ENCODE measurements at places on chromosomes 11 and 22.

DNA sequence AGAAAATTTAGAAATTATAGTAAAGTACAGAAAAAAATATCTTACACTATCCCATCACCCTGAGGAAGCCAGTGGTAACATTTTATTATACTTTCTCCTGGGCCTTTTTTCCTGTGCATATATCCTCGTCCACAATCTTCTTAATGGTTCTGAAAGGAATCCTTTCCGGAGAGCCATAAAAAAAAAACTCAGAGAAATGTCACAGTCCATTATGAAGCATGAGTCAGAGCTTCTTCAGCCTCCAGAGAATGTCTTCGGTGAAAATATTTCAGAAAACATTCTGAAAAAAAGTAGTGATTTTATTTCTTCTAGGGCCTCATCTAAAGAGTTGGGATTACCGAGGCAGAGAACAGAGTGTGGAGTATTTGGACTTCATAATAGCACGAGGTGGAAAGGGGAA, 163.4 kb downstream of the INSC start:
- no peak for DNase-seq

DNA sequence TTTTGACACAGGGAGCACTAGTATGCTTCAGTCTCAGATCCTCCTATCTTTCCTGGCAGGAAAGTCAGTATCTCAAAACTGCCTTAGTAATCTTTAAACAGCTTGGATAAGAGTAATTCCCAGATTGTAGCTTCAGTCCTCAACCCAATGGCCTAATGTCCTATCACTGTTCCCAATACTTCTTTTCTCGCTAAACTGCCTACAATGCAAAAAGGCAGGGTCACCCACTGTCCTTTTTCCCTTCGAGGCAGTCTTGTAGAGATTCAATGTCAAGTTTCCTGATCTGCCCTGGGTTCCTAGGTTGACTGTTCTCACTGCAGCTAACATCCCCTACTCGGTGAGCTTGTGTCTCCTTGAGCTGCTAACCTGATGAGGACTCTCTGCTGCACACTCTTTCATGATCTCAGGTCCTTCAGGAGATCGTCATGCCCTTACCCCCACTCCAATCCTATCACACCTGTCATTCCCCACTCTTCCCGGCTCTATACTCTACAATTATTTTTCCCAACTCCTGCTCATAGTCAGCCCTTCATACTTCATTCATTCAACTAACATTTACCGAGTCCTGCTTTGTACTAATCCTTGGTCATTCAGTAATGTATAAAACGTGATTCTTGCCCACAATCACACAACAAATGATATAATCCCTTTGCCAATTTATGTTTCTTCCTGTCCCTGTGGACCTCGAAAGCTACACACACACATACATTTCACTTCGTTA, 904 bp downstream of the C2CD3 start:
- DNase-seq, result no peak

- DNase-seq, result no peak
These were observed 4.1 kb upstream of the PTDSS2 start for GRCh38 chr11:445765-446588.

DNA sequence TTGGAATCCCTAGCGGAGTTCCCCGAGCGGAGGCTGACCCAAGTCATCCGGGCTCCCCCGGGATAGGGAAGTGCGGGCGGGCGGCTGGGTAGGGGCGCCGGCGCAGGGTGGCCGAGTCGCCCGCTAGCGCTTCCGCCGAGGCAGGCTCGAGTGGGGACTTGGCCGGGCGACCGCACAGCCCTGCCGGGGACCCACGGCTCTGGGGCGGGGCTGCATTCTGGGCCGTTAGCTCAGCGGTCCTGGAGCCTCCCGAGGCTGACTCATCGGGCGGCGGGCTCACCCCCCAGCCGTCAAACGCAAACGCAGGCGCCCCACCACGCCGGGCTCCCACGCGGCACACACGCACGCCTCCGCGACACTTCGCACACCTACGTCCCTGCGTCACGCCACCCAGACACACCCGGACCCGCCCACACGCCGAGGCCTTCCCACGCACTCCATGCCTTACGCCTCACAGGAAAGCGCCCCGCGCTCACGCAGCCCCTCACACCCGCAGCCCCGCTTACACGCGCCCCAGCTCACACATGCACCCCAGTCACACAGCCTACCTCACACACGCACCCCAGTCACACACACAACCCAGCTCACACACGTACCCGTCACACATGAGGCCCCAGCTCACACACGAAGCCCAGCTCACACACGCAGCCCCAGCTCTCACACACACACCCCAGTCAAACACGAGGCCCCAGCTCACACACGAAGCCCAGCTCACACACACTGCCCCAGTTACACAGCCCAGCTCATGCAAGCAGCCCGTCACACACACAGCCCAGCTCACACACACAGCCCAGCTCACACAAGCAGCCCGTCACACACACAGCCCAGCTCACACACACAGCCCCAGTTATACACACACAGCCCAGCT, 1.2 kb downstream of the PHLDB1 start:
- DNase-seq, result peak; percentile 76

DNA sequence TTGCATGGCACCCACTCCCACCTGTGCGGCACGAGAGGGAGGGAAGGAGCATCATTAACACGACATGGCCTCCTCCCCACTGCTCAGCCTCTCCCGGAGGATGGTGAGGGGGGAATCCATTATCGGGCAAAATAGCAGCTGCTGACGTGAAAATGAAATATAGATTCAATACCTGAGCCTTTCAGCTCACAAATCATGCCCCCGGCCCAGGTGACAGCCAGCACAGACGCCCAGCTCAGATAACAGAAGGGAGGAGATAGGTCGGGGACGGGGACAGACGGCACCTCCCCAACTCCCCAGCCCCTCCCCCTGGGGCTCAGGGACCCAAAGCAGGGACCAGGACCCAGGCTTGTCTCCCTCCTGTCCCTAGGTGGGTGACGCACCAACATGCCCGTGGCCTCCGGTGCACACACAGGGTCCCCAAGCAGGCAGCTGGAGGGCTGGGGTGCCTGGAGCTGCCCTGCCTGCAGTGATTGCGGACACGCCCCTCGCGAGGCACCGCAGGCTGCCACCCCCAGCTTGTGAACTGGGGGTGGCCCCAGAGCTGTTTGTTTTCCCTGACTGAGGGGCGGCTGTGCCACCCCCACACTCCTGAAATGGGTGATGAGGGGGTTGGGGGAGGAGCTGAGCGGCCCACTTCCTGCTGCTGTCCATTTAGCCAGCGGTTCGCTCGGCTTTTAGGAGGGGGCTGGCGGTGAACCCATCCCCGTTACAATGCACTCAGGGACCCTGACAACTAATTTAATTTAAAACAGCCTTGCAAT, 31.7 kb downstream of the FLRT1 start:
- no peak for DNase-seq

DNA sequence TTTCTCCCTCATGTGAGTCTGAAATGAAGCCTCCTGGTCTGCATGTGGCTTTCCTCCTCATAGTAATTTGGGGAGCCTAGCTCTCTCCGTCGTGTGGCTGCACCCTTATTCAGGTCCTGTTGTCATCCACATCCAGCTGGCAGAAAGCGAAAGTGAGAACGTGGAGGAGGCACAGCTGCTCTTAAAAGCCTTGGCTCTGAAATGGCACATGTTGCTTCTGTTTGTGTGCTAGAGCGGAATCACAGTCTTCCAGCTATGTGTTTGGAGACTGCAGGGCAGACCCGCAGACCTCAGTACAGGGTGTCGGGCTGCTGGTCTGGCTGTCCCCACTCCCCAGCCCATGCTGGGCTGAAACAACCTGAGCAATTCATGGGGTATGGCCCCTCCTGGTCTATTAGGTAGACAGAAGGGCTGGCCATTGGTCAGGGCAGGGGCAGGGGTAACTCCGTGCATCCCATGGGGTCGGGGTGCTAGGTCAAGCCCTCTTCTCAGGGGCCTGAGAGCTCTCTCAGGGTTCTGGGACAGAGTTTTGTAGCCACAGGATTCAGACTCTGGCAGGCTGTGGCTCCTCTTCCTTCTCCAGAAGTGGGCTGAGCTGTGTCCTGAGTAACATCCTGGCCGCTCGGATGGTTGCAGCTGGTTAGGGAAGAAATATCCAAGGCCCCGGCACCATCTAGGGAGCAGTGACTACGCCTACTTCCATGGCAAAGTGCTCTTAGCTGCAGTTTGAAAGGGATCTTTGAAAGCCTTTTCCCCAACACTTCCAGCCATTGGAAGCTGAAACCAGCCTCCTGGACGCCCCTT, 50.6 kb downstream of the C11orf96 start:
- no peak for DNase-seq

DNA sequence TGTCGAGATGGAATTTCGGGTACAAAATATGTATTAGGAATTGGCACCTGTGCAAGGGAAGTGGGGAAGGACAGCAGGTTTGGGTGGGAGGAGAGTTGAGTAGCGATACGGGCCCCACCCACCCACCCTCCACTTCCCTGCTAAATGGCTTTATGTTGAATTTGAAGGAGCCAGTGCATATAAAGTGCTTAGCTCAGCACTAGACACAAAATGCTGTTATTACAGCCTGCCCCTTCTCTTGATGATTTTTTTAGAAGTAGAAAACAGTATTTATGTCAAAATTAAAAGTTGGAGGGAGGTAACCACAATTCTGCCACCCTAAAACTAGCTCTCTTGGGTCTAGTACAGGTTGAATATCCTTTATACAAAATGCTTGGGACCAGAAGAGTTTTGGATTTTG, 59.3 kb upstream of the SUSD2 start:
- no peak for DNase-seq

GRCh38 chr11:62593434-62594044, 2.2 kb upstream of the TUT1 start:
- DNase-seq, result peak; percentile 62

DNA sequence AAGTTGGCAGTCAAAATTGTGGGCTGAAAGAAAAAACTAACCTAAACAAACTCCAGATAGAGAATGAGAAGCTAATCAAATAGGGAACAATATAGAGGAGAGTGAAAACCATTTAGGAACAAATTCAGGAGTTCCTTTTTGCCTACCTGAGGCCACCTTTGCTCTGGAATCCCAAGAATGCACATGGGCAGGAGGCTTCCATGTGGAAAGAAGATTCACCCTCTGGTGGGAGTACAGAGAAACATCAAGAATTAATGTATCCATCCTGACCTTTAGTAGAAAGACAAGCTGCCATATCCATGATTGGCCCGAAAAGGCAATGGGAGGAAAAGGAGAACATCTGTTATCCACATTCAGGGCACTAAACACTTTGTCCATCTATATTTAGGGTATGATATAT, 35.0 kb upstream of the MRGPRX1 start:
- DNase-seq, result no peak

DNA sequence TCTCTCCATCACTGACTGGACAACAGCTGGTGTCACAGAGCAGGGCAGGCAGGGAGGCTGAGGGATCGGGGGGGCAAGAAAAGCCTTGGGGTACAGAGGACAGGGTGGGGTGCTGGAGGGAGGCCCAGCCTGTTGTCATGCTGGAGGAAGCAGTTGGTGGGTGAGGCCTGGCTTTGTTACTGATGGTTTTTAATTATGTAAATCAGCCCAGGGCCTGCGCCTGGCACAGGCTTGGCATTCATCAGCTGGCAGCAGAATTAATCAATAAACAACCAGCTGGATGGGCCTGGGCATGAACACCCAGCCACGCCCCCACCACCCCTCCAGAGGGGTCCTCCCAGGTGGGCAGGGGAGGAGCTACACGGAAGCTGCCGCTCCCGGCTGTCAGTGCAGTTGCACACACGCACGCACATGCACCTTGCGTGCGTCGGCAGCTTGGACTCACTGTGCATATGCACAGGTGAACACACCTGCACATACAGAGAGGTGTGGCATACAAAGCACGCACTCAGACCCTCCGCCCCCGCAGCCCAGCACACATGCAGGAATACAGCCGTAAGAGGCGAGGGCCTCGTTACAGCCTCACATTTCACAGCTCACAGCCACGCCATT, 21.3 kb upstream of the ELFN2 start:
- no peak for DNase-seq

DNA sequence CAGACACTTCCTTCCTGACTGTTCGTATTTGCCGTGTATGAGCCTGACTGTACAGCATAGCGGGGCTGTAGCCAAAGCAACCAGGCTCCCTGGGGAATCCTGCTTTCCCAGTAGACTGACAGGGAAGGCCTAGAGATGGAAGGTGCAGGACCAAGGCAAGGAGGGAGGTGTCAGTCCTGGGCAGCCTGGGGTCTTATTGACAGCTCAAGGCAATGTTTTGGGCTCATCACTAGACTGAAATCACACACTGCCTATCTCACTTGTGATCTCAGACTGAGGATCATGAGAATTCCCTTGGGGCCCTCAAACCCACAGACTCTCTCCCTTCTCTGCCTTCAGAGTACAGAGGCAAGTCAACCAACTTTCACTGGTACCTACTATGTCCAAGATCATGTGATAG, 346.8 kb upstream of the NARS2 start:
- no peak for DNase-seq
